Frontal cortex (tissue), 4 donors: ENCODE measurements at places on chromosomes 3 and 15. TPM values are rescaled to one million over a fixed set of nuclear protein-coding genes. Genes with fewer than 3 reads are reported as not detected.

GRCh38 chr15:51907136-51907862, 64.3 kb downstream of the LEO1 start:
- no peak for DNase-seq

GOLGA8T gene
- not detected for total RNA-seq

GRCh38 chr3:125062904-125063618, 7.3 kb upstream of the HEG1 start:
- DNase-seq: no peak

DNA sequence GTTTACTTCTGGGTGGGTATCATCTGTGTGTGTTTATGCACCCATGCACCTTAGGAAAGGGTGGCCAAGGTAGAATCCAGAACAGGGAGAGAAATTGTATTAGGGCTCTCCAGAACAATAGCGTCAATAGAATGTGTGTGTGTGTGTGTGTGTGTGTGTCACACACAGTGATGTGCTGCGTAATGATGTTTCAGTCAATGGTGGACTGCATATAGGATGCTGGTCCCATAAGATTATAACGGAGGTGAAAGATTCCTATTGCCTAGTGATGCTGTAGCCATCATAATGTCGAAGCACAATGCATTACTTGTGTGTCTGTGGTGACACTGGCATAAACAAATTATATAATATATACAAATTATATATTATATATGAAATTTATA, 69.3 kb upstream of the PRR23C start:
- no peak for DNase-seq

GRCh38 chr3:13141991-13142412, 68.8 kb upstream of the IQSEC1 start:
- DNase-seq: no peak

DNA sequence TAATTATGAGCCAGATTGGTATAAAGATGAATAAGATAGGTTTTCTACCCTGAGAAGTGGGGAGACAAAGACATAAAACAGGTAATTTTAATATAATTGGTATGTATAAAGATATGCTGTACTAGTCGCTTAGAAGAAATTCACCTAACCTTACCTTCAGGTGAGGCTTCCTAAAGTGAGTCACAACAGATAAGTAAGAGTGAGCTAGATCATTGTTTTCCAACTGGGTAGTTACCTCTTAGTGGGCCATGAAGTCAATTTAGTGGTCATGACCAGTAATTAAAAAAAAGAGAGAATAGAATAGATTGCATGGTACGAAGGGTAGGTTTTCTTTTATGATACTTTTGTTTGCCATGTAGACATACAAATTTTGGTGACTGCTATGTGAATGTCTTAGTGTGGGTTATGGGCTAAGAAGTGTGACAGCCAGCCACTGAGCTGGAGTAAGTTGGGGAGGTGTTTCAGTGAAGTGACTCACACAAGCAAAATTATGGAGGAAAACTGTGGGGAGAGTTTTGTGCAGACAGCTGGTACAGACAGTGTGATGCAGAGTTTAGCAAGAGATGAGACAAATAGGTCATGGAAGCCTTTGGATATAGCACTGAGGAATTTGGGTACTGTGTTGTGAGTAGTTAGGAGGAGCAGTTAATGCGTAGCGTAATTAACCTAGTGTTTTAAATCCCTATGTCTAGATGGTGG, 8.2 kb downstream of the TRNT1 start:
- DNase-seq: no peak

- no peak for DNase-seq
Measured at GRCh38 chr3:111857474-111857873, 1.6 kb upstream of the PHLDB2 start.

GRCh38 chr3:178735032-178735674, 198.9 kb downstream of the KCNMB2 start:
- no peak for DNase-seq
